A549 treated with Hydrocortisone at 1 μM for 4 hours (cell line): ENCODE measurements at places on chromosomes 6 and 20. TPM values are rescaled to one million over a fixed set of nuclear protein-coding genes. Genes with fewer than 3 reads are reported as not detected.

The C6orf89 gene
- 14.5 to 19.4 TPM (median 17.1 TPM) in 5 replicates for total RNA-seq

The SAMD3 gene
- total RNA-seq, result not detected in 5 replicates

The TNF gene
- total RNA-seq, result 0.08 to 0.12 TPM in 2 of 5 replicates, not detected in the others

The NR2E1 gene
- 0.03 to 0.22 TPM in 2 of 5 replicates, not detected in the others for total RNA-seq

The HCK gene
- 0.09 to 0.13 TPM (median 0.11 TPM) in 5 replicates for total RNA-seq

The RSPO3 gene
- total RNA-seq, result 65.9 to 80.7 TPM (median 69.0 TPM) in 5 replicates

The CST2 gene
- 0.59 to 1.2 TPM (median 0.71 TPM) in 5 replicates for total RNA-seq

The TRIM10 gene
- total RNA-seq, result not detected in 5 replicates

The ARG1 gene
- not detected in 5 replicates for total RNA-seq

The C6orf52 gene
- total RNA-seq, result 1.5 to 2.7 TPM (median 2.1 TPM) in 5 replicates

The SLC35B3 gene
- 7.1 to 8.0 TPM (median 7.8 TPM) in 5 replicates for total RNA-seq

The SNX21 gene
- 8.5 to 10.1 TPM (median 9.2 TPM) in 5 replicates for total RNA-seq

The LRRC73 gene
- 0.71 to 1.4 TPM (median 1.1 TPM) in 5 replicates for total RNA-seq

The KCNQ2 gene
- 0.16 to 0.62 TPM (median 0.46 TPM) in 5 replicates for total RNA-seq
